ENCODE measurements at places on chromosomes 5 and 9.

DNA sequence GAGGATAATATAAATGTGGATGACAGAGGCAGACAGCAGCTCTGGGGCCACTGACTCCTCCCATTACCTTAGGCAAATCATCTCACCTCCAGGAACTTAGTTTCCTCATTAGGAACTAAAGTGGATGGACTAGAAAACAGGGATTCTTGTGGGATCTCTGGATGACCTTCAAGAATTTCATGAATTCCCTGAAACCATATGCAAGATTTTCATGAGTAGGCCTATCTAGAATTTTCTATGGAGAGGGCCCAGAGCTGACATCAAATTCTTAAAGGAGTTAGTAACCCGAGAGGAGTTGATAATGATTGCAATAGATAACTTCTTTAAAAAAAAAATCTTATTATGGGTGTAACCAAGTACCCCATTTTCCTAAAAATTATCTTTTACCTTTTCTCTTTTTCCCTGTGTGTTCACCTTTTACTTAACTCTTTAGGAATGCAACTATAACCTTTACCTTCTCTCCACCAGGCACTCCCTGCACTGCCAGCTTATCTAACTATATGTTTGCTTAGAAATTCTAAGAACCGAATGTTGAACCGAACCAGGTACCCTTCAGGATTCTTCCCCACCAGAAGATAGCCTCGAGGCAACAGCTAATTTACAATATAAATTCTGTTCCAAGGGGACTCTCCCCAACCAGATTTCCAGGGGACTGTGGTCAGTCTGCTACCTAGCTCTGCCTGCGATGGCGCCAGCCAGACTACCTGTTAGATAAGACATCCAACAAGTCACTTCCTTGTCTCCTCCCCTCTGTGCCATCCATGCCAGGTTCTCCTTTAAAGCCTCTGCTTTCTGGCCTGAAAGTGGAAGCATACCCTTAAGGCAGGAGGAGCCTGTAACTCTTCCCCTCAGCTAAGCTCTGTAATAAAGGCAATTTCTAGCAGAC lies 86.0 kb downstream of the GCNT4 start:
- no peak for DNase-seq

GRCh38 chr5:56480705-56481427 lies 247.7 kb upstream of the ANKRD55 start:
- no peak for DNase-seq

GRCh38 chr5:142466195-142466971 lies 141.6 kb upstream of the SPRY4 start:
- no peak for DNase-seq

GRCh38 chr9:16341177-16341576 lies 529.3 kb downstream of the BNC2 start:
- DNase-seq, result no peak

DNA sequence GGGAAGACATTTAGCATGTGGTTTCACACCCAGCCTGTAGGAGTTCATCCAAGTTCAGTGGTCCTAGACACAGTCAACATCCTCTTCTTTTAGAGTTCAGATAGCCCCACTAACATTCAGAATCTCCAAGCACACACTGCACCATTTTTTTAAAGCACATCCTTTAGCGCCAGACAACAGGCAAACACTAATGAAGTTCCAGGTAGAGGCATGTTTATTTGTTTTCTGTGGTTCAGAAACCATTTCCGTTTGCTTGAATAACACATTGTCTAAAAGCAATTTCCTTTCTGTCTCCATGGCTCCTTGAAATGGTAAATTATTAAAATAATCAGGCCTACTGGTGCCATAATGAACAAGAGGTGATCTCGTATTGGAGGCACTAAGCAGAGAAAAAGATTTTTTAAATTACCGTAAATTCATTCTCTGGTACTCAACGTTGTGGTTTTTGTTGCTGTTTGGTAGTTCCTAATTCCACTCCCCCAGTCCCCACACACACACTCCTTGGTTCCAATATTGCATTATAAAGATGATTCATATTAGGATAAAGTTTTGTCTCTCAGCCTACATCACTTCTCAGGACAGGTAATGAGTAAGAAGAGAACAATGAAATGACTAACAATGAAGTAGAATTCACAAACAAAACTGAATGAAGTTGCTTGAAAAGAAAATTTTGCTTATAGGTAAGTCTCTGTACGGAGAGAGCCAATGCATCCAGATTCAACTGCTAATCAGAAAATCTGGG lies 153.1 kb downstream of the PCSK1 start:
- DNase-seq, result no peak

GRCh38 chr5:158832731-158833130 lies 267.0 kb downstream of the EBF1 start:
- DNase-seq, result peak; percentile 78

- peak; percentile 55 for DNase-seq
Observed at GRCh38 chr5:14659821-14660607, 4.5 kb upstream of the OTULIN start.

GRCh38 chr9:6272229-6272598 lies 56.0 kb upstream of the TPD52L3 start:
- peak; percentile 77 for DNase-seq

- no peak for DNase-seq
Observed at GRCh38 chr9:134185536-134186011, 21.2 kb upstream of the RNU6ATAC start.

GRCh38 chr9:87271696-87272477 lies 225.8 kb upstream of the DAPK1 start:
- no peak for DNase-seq

GRCh38 chr9:76159293-76159926 lies 234.8 kb downstream of the RFK start:
- DNase-seq, result no peak

DNA sequence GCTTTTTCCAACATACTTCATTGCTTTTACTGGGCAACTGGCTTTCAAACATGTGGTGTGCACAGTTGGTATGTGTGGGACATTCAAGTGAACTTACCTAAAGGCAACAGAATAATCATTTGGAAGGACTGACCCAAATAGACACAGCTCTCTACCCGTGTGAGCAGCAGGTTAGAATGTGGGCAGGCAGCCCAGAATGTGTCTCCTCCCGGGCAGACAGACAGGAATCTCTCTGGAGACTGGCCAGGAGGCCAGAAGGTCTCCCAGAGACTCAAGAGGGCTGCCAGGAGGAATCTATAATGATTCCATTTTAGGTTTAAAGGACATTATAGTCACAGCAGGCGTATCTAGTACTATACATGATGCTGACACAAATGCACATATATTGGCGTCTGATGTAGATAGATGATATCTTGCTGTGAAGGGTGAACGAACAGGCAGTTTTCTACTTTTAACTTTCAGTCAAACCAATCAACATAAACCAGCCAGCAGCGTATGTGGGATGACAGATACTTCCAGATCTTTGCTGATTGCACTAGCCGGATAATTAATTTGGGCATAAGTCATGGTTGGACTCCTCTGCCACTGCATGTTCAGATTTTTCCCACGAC lies 297.4 kb upstream of the ZNF608 start:
- peak; percentile 30 for DNase-seq

All from GM04503 (cell line).